ENCODE measurements at places on chromosomes 5 and 9.

GRCh38 chr9:87703636-87704276, 22.2 kb upstream of the CTSL start:
- no peak for DNase-seq

DNA sequence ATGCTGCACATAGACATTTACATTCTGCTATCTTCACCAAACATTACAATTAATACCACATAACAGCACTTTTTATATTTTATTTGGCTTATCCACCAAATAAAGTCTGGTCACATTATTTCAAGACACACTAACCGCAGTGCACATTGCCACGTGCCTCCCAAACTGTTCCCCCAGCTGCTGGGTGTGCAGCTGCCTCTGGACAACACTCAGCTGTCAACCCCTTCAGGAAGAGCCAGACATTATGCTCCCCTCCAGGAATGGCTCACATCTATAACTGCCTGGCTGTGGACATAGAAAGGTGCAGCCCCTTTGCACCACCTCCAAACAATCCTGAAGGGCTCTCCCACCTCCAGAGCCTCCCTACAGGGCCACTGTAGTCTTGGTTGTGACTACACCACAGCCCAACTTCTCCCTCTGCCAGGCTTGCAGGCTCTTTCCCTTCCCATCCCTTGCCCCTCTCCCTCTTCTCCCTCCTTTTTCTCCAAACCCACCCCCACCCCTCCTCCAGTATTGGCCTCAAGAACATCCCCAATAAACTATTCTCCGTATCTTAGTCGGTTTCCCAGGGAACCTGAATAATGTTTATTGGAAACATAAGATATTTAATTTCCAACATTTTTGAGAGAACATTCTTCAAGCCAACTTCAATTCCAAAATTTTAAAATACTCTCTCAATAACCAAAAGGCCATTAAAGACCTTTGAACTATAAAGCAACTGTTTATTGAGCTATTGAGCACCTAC, 372.3 kb downstream of the CTNND2 start:
- DNase-seq = no peak

DNA sequence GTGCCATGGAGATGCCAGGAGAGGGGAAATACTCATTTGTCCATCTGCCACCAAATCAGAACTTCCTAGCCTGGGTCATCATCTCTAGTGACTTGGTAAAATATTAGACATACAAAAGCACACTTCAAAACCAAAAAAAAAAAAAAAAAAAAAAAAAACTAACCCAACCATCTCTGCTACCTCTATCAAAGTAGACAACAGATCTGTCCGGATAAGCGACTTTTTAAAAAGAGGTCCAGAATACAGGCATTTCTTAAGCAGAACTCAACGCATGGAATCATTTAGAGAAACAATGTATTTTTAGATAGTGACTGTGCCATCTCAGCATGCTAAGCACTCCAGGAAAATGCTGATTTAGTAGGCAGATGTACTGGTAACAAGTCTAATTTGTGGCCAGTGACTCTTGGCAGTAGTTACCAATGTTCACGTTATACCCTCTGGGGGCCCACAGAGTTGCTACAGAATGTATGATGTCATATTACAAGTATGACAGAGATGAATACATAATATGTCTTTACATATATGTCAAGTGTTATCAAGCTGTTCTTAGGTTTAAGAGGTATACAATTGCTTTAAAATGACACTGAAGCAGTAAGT, 107.8 kb downstream of the SMIM23 start:
- DNase-seq = no peak

DNA sequence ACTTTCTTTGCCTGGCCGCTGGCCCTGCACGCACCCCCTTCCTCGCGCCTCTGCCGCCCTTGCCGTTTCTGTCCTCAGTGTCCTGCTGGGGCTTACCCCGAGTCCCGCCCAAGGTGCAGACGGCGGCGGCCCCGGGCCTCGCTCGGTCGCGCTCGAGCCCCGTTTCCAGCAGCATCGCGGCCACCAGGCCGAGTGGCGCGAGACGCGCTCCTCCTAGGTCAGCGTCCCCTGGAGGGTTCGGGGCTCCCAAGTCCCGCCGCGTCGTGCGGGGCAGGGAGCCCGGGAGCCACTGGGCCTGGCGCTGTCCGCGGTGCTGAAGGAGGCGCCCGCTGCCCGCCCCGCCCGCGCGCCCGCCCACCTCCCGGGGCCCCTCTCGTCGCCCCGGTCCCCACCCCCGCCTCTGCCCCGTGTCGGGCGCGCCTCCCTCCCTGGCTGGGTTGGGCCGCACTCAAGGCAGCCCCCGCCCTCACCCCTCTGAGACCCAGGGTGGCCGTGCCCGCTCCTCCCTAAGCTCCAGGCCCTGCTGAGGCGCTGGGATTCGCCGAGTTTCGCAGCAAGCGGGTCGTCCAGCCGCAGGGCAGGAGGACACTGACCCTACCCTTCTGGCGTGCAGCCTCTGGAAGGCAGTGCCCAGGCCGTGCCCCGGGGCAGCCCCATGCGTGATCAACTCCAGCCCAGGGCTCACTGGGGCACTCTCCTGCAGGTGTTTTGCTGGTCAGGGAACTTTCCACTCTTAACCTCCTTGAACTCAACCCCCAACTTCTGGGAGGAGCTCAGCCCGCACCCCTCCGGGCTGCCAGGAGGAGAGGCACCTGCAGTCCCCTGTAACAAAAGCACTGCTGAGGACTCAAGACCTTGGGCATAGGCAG, at the start of gene LHX3:
Gene LHX3 (minus strand): TSS at position 291 of the 869 bp plus-strand sequence. CDS start 116 bp downstream, at position 175.
- DNase-seq = no peak

- no peak for DNase-seq
These were observed 27.7 kb downstream of the FGD3 start for GRCh38 chr9:92974761-92975755.

GRCh38 chr5:50770441-50770840, 104.0 kb downstream of the PARP8 start:
- DNase-seq = no peak

GRCh38 chr9:116646661-116647514, 40.2 kb upstream of the TRIM32 start:
- DNase-seq = no peak

GRCh38 chr5:148981353-148981752, 81.5 kb downstream of the SH3TC2 start:
- no peak for DNase-seq

- no peak for DNase-seq
These were observed 9.6 kb downstream of the PSIP1 start for GRCh38 chr9:15501179-15501578.

DNA sequence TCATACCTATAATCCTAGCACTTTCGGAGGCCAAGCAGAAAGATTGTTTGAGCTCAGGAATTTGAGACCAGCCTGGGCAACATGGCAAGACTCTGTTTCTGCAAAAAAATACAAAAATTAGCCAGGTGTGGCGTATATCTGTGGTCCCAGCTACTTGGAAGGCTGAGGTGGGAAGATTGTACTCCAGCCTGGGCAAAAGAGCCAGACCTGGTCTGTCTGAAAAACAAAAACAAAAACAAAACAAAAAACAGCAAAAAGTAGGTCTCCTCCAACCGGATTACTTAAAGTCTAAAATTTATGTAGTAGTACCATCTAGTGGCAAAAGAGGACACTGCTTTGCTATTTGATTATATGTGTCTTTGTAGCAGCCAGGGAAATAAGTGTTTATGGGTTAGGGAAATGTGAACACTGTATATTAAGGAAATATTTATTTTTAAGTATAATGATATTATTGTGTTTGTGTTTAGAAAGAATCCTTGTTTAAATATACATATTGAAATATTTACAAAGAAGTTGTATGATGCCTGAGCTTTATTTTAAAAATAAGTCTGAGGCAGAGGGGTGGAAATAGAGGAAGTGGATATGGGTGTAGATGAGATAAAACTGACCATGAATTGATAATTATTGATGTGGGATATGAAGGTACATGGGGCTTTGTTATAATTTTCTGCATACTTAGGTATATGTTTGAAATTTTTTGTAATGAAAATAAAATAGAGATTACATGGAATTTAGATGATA, 20.0 kb downstream of the APC start:
- no peak for DNase-seq

DNA sequence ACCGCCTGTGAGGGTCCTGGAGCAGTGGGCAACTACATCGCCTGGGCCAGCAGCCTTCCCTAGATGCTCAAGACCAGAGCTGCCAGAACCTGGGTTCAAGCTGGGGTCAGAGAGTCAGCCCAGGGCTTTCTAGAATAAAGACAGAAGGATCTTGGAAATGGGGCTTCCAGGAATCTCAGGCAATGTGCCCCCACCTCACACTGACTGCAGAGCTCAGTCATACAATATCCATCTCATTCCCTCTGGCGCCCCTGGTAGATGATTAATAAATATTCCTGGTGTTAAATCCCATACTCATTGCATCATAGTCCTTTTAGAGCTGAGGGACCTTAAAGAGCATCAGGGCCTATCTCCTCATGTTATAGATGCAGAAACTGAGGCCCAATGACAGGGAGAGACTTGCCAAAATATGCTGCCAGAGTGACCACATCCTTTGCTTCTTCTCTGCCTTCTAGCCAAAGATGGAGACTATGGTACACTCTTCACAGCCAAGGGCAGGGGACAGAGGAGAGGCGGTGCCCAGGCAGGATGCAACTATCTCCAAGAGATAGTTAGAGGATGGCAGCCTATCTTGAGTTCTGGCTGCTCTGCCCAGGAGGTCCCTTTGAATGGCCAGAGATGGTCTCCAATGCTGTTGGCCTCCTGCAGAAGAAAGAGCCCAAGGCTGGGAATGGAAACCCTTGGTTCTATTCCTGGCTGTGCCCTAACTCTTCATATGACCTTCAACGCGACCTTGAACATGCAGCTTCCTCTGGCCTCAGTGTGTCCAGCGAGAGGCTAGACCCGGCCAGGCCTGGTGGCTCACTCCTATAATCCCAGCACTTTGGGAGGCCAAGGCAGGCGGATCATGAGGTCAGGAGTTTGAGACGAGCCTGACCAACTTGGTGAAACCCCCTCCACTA, 36.2 kb upstream of the IL17B start:
- DNase-seq = no peak

GRCh38 chr9:93427655-93428379, 23.7 kb upstream of the FAM120A start:
- DNase-seq = no peak

DNA sequence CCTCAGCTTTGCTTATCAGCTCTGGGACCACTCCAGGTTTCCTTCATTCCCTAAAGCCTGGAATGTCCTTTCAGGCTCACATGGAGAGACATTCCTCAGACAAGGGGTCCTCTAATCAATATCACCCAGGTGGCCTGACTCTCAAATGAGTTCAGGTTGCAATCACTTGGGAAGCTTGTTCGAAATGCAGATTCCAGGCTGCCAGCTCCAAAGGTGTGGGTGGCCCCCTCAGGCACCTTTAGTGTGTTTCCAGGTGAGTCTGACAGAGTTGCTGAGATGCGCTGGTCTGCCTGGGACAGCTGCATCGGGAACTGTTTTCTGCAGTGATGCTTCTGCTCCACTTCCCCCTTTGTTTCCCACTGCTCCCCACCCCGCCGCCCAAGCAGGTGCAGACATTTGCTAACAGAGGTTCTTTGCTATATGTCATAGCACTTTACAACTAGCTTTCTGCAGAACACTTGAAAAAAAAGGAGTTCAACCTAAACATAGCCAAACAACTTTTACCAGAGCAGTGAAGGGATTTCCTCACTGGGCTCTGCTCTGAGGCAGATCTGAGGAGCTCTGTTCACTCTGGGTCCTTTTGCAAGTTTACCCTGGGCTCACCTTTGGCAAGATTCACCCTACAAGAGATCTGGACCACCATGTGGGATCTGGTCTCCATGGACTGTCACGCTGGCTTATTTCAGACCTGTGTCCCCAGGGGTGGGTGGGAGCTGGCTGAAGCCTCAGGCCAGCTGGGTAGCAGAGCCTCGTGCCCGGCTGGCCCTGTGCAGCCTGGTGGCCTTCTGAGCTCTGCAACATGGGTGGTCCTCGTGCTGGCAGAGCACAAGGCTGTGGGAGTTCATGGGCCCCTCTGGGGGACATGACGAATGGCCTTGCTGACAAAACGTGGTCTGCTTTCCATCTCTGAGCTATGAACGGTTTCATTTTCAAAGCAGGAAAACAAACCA, 539.6 kb downstream of the CCDC171 start:
- no peak for DNase-seq

DNA sequence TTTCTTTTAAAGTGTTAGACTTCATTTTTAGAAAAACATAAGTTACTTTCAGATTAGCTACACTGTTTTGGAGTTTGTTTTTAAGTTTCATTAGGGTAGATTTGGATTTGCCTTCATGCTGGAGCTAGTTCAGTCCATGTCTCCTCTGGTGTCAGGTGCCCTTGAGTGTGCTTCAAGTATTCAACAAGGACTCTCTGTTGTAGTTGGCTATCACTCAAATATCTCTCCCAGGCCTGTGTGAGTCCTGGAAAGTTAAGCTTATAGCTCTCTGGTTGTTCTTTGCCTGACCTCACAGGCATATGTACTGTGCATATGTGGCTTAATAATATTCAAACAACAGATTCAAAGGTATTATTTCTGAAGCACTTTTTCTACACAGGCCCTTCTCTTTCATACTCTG, 45.4 kb downstream of the PTBP3 start:
- no peak for DNase-seq

DNA sequence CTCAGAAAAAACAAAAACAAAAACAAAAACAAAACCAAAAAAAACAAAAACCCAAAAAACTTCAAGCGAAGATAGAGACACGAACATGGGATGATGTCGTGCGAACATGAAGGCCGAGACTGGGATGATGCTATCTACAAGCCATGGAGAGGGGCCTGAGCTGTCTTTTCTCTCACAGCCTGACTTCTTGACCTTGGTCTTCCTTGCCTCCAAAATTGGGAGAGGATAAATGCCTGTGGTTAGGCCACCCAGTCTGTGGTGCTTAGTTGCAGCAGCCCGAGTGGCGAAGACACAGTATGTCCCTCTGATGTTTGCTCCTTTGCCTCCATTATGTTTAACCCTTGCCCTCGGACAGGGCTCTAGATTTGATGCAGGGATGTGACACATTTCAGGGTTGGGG, 130.4 kb upstream of the BASP1 start:
- DNase-seq = no peak

DNA sequence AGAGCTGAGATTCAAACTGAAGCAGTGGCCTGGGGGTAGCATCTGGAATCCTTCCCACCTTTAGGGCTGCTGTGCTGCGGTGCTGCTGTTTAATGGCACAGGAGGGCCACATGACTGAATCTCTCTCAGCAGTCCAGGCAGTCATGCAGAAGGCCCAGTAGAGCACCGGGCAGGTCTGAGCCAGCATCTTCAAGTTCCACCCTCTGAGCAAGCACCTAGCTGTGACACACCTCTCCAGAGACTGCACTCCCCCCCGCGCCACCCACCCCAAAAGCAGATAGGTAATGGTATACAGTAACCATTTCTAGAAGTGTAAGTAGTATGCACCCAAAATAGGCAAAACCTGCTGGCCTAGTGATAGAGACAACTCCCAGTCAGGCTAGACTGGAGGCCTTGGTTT, 8.2 kb downstream of the IL4 start:
- DNase-seq = no peak

GRCh38 chr9:136720898-136721338, 8.5 kb downstream of the DIPK1B start:
- DNase-seq = no peak

Measured in stimulated activated CD8-positive, alpha-beta memory T cell treated with anti-CD3 and anti-CD28 coated beads, Interleukin-4, amount 100 ng/mL, for 1 hour (primary cell).